ENCODE measurements at places on chromosomes 12 and 14.

- no peak for DNase-seq
Observed at GRCh38 chr12:22731236-22731635, 106.3 kb downstream of the ETNK1 start.

- DNase-seq, result no peak
Observed at GRCh38 chr12:98738539-98738938, 93.4 kb downstream of the APAF1 start.

DNA sequence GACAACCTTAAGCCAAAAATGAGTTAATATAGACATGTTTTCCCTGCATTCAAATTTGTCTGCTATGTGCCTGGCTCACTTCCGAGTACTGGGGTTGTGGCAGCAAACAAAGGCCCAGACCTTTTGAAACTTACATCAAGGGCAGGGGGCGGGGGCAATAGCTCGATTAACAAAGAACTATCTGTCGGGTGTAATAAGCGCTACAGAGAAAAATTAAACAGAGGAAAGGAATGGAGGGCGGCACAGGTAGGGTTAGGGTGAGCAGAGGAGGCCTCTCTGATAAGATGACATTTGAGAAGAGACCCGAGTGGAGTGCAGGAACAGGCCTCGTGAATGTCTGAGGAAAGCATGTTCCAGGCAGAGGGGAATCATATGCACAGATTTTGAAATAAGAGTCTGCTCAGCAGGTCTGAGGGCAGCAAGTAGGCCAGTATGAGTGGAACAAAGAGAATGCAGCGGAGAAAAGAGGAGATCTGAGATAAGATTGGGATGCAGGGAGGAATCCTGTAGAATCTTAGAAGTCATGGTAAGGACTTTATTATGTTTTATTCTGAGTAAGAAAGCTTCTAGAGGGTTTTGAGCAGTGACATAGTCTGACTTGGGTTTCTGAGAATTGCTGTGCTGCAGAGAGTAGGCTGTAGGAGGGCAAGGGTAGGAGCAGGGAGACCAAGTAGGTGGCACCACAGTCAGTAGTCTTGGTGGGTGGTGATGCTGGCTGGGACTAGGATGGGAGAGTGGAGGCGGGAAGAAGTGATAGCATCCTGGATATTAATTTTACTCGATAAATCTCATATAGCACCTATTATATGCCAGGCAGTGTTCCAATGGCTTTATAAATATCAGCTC, 52.6 kb downstream of the BICDL1 start:
- no peak for DNase-seq

- no peak for DNase-seq
Observed at GRCh38 chr14:91310606-91311283, 66.2 kb upstream of the GPR68 start.

GRCh38 chr14:88592031-88592430, 29.2 kb downstream of the ZC3H14 start:
- no peak for DNase-seq

GRCh38 chr12:48542300-48542928, 17.0 kb downstream of the OR8S1 start:
- DNase-seq, result no peak

DNA sequence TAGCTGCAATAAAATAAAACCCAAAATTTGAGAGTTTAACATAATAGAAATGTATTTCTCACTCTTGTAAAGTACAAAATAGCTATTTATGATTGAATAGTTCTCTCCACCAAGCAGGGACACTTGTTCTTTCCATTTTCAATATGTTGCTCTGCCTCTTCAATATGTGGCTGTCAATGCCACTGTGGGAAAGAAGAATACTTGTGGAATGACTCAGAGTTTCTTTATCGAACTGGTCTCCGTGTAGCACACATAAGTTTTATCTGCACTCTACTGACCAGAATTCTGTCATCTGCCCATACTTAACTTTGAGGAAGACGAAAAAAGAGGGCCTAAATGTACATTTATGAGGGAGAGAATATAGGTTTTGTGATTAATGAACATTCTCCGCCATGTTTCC, 256.9 kb downstream of the ATXN7L3B start:
- DNase-seq, result no peak

- DNase-seq, result no peak
Observed at GRCh38 chr12:79407671-79408622, 282.8 kb downstream of the PAWR start.

DNA sequence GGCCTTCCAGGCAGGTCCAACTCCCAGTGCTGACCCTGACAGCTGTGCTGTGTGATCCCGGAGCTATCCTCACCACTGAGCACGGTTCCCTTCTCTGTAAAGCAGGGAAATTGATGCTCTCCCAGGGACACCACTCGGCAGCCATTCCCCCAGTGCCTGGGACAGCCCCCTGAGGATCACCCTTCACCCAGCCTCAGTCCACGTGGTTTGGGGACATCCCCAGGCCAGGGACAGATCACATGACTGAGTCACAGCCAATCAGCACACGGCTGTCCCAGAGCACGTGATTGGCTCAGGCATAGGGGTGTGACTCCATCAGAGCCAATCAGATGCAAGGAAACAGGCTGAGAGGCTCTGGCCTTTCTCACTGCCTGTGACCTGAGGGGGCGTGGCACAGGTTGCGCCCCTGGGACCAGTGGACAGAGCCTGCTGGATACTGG, 68.8 kb upstream of the SFSWAP start:
- no peak for DNase-seq

Measured in stimulated activated CD8-positive, alpha-beta memory T cell treated with anti-CD3 and anti-CD28 coated beads, Interleukin-4, amount 100 ng/mL, for 1 hour (primary cell).